ENCODE measurements at places on chromosomes 7 and 10. TPM values are rescaled to one million over a fixed set of nuclear protein-coding genes. Genes with fewer than 3 reads are reported as not detected.
A peak's percentile ranks its signal among the peaks of the same experiment; 100 is the strongest.

The NEUROD6 gene
- total RNA-seq, result not detected

The DGKI gene
- 1.4 TPM for total RNA-seq

The TMEM236 gene
- 0.09 TPM for total RNA-seq

The ZP3 gene
- 1.6 TPM for total RNA-seq

DNA sequence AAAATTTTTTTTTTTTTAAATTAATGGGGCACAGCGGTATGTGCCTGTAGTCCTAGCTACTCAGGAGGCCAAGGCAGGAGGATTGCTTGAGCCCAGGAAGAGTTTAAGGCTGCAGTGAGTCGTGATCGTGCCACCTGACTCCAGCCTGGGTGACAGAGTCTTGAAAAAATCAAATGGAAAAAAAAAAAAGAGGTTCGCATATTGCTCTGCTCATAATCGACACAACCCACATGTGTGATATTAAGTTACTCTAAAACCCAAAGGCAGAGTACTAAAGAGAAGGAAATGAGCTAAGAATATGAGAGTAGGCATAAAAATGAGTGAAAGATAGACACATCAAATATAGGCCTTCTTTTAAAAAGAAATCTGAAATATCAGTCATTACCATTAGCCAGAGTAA, 66.3 kb downstream of the IGF2BP3 start:
- no peak overlapping the region for H3K27ac ChIP-seq
- no peak overlapping the region for H3K4me3 ChIP-seq
- no peaks in the 10 kb centered on the region for H3K27me3 ChIP-seq
- DNase-seq, result no peak

- H3K4me3 ChIP-seq, result no peak overlapping the region
- no peak overlapping the region for H3K27ac ChIP-seq
- no peaks in the 10 kb centered on the region for H3K36me3 ChIP-seq
- H3K27me3 ChIP-seq, result no peaks in the 10 kb centered on the region
- DNase-seq, result no peak
Measured at GRCh38 chr7:41193738-41194282, 509.1 kb downstream of the INHBA start.

DNA sequence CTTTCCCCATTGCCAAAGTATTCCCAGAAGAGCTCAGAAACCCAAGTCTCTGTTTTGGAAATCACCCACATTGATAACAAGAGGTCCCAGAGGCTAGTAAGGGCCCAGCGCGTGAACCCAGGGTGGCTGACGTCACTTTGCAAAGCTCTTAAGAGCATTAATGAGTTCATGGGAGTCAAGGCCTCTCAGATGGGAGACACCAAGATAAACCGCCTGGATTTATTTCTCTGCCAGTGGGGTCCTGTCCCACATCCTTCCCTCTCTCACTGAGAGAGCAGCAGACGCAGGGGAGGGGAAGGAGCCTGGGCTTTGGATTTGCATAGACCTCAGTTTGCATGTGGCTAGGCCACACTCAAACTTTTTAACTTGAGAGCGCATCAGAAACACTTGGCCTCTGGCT, 184.8 kb upstream of the PDE1C start:
- no peaks in the 10 kb centered on the region for H3K27me3 ChIP-seq
- no peak overlapping the region for H3K4me3 ChIP-seq
- H3K36me3 ChIP-seq, result no peaks in the 10 kb centered on the region
- DNase-seq, result no peak

GRCh38 chr7:123499211-123499970, 35.0 kb downstream of the IQUB start:
- no peak overlapping the region for H3K4me3 ChIP-seq
- no peaks in the 10 kb centered on the region for H3K36me3 ChIP-seq
- DNase-seq, result no peak

- no peak overlapping the region for H3K4me3 ChIP-seq
- no peak overlapping the region for H3K27ac ChIP-seq
- DNase-seq, result no peak
- no peaks in the 10 kb centered on the region for H3K4me1 ChIP-seq
- no peaks in the 10 kb centered on the region for H3K36me3 ChIP-seq
Measured at GRCh38 chr10:120385992-120386391, 71.0 kb upstream of the PLPP4 start.

DNA sequence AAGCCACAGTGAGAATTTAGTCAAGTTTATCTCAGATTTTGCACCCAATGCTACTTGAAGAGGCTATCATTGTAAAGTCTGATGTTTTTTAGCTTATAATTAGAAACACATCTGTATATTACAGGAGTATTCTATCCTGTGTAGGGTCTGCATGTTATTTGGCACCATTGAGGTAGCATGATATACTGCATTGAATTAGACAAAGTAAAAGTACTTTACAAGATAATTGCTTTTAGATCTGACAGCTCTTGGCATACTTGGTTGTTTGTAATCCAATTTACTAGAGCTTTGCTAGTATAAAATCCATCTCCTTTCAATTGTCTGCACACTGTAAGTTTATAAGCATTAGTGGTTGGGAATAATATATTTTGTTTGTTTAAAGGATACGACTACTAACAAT, 714.3 kb downstream of the ANKRD7 start:
- no peaks in the 10 kb centered on the region for H3K4me1 ChIP-seq
- H3K4me3 ChIP-seq, result no peak overlapping the region
- DNase-seq, result no peak
- no peak overlapping the region for H3K27ac ChIP-seq
- no peaks in the 10 kb centered on the region for H3K27me3 ChIP-seq

DNA sequence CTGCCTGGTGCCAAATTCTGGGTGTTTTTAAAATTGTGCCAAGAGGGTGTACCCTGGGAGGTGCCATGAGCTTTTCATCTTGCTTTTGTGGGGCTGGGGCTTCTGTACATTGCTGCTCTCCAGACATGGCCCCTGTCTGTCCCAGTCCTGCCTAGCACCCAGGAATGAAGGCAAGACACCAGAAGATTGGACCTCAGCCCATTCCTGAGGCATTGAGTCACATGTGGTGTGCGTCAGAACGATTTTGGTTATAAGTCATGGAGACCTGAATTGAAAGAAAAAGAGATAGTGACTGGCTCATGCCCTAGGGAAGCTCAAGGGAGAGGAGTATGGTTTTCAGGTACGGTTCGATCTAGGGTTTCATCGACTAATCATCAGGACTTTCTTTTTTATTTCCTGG, 493.2 kb downstream of the TYW1 start:
- no peaks in the 10 kb centered on the region for H3K27me3 ChIP-seq
- no peaks in the 10 kb centered on the region for H3K4me1 ChIP-seq
- H3K4me3 ChIP-seq, result no peak overlapping the region
- H3K36me3 ChIP-seq, result no peaks in the 10 kb centered on the region

- DNase-seq, result no peak
- no peaks in the 10 kb centered on the region for H3K27me3 ChIP-seq
- no peaks in the 10 kb centered on the region for H3K4me1 ChIP-seq
- H3K27ac ChIP-seq, result no peak overlapping the region
- no peak overlapping the region for H3K4me3 ChIP-seq
- no peaks in the 10 kb centered on the region for H3K36me3 ChIP-seq
Measured at GRCh38 chr7:126791306-126791705, 461.4 kb downstream of the GRM8 start.

DNA sequence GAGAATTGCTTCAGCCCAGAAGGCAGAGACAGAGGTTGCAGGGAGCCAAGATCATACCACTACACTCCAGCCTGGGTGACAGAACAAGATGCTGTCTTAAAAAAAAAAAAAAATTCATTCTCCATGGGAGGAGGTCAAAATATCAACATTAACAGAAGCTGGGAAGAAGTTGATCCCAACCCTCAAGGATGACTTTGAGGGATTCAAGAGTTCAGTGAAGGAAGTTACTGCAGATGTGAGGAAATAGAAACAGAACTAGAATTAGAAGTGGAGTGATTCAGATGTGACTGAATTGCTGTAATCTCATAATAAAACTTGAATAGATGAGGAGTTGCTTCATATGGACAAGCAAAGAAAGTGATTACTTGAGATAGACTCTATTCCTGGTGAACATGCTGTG, 19.7 kb upstream of the RPEL1 start:
- H3K4me1 ChIP-seq, result no peaks in the 10 kb centered on the region
- H3K36me3 ChIP-seq, result no peaks in the 10 kb centered on the region
- no peak overlapping the region for H3K27ac ChIP-seq
- DNase-seq, result no peak
- H3K27me3 ChIP-seq, result no peaks in the 10 kb centered on the region
- H3K4me3 ChIP-seq, result no peak overlapping the region

DNA sequence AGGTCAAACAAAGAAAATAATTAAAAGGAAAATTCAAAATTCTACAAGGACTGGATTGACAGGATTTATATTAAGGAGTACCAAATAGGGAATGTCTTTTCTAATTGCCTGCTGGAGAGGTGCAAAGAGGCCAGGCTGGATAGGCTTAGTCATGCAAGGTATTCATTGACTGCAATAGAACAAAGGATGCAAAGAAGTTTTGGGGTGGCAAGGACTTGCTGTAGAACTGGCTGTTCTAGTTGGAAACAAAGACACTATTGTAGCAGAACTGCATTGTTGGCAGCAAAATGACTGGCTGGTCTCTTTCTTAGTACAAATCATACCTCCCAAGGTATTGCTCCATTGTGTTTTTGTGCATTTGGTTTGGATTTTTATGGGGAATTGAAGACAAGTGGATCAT, 10.1 kb downstream of the ITGB8 start:
- H3K4me1 ChIP-seq, result no peaks in the 10 kb centered on the region
- no peaks in the 10 kb centered on the region for H3K27me3 ChIP-seq
- no peaks in the 10 kb centered on the region for H3K36me3 ChIP-seq
- DNase-seq, result no peak
- no peak overlapping the region for H3K27ac ChIP-seq
- no peak overlapping the region for H3K4me3 ChIP-seq

GRCh38 chr7:78413568-78413967, 615.0 kb downstream of the PHTF2 start:
- no peak overlapping the region for H3K4me3 ChIP-seq
- no peak overlapping the region for H3K27ac ChIP-seq
- no peaks in the 10 kb centered on the region for H3K27me3 ChIP-seq
- no peak for DNase-seq
- H3K36me3 ChIP-seq, result no peaks in the 10 kb centered on the region

DNA sequence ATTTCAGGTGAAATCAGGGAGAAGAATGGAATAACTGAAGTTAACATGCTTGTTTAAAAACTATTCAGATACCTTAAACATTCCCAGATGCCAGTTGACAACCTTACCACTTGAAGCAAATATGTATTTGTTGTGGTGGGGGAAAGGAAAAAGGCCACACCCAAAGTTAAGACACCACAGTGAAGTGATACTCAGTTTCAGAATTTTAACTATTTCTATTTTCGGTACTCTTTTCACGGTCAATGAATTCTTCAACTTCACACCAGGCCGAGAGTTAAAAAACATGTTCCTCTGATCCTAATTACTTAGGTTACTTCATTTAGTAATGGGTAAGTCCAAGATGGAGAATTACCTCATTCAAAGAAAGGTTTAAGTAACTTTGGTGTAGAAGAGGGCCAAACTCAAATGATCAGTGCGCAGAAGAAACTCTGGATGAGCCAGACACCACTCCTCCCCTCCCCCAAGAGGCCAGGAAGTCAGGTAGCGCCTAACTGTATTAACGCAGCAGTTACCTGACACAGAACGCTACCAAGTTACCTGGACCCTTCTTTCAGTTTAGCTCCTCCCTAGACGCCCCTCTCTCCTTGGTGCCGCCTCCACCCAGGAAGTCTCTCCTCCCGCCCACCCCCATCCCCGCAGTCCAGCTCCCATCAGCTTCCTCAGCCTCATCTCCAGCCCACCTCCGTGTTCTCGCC, 700 bp downstream of the MTPN start:
- H3K27me3 ChIP-seq, result no peaks in the 10 kb centered on the region
- H3K4me3 ChIP-seq, result peak overlapping the region; percentile 80
- peak overlapping the region; percentile 92 for H3K27ac ChIP-seq

- peak overlapping the region; percentile 93 for H3K4me3 ChIP-seq
- DNase-seq, result peak; percentile 76
- H3K36me3 ChIP-seq, result no peaks in the 10 kb centered on the region
- H3K27me3 ChIP-seq, result no peaks in the 10 kb centered on the region
- peak overlapping the region; percentile 70 for H3K27ac ChIP-seq
- H3K4me1 ChIP-seq, result peaks cover 19% of the 10 kb centered on the region
Measured at GRCh38 chr10:91908337-91909116, 759 bp downstream of the FGFBP3 start.

GRCh38 chr7:2945171-2945570, 98.5 kb downstream of the CARD11 start:
- H3K27ac ChIP-seq, result no peak overlapping the region
- H3K36me3 ChIP-seq, result peaks cover 67% of the 10 kb centered on the region
- H3K4me3 ChIP-seq, result no peak overlapping the region
- no peak for DNase-seq
- H3K27me3 ChIP-seq, result no peaks in the 10 kb centered on the region
- H3K4me1 ChIP-seq, result peaks cover 4% of the 10 kb centered on the region

GRCh38 chr10:17147884-17148489, 18.4 kb upstream of the CUBN start:
- H3K4me1 ChIP-seq, result no peaks in the 10 kb centered on the region
- no peak overlapping the region for H3K27ac ChIP-seq
- H3K4me3 ChIP-seq, result no peak overlapping the region
- H3K36me3 ChIP-seq, result no peaks in the 10 kb centered on the region
- DNase-seq, result no peak

DNA sequence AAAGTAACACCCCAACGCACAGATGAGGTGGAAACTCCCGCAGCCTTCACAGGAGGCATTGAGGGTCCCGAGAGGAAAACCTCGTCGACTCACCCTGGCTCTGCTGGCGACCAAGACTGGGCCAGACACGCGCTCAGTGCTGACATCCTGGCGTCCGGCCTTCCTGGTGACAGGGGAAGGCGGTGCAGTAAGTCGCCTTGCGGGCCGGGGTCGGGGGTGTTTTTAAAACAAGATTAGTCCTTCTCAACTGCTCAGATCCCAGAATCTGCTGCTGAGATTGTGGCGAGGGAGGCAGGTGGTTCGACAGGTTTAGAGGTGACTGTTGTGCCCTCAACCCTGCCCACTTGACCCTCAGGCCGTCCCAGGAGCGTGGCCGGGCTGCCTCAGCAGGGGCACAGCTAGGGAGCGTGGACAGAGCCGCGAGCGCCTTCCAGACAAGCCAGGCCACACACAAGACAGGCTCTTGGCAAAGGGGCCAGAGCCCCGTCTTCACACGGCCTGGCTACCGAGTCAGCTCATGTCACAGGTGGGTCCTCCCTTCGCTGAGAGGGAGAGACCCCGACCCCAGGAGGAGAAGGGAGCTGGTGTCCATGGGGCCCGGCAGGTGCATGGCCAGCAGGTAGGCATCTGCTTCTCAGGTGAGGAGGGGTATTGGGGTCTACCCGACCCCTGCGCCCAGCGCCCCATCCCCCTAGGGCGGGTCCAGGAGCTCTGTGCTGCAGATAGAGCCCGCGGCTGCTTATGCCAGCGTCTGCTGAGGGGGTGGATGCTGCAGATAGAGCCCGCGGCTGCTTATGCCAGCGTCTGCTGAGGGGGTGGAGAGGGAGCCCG, 81.6 kb downstream of the DNAJB6 start:
- no peak overlapping the region for H3K4me3 ChIP-seq
- no peak for DNase-seq
- no peaks in the 10 kb centered on the region for H3K36me3 ChIP-seq
- no peak overlapping the region for H3K27ac ChIP-seq
- H3K4me1 ChIP-seq, result no peaks in the 10 kb centered on the region

GRCh38 chr10:110147961-110148360, 59.4 kb upstream of the MXI1 start:
- no peaks in the 10 kb centered on the region for H3K36me3 ChIP-seq
- DNase-seq, result no peak
- H3K4me3 ChIP-seq, result no peak overlapping the region
- H3K27ac ChIP-seq, result no peak overlapping the region
- peaks cover 25% of the 10 kb centered on the region for H3K27me3 ChIP-seq

- no peaks in the 10 kb centered on the region for H3K36me3 ChIP-seq
- H3K27me3 ChIP-seq, result no peaks in the 10 kb centered on the region
- H3K4me3 ChIP-seq, result no peak overlapping the region
- H3K27ac ChIP-seq, result no peak overlapping the region
- DNase-seq, result no peak
- no peaks in the 10 kb centered on the region for H3K4me1 ChIP-seq
Measured at GRCh38 chr7:122161628-122162027, 17.6 kb upstream of the AASS start.
